ENCODE measurements at places on chromosomes 6 and 20.

DNA sequence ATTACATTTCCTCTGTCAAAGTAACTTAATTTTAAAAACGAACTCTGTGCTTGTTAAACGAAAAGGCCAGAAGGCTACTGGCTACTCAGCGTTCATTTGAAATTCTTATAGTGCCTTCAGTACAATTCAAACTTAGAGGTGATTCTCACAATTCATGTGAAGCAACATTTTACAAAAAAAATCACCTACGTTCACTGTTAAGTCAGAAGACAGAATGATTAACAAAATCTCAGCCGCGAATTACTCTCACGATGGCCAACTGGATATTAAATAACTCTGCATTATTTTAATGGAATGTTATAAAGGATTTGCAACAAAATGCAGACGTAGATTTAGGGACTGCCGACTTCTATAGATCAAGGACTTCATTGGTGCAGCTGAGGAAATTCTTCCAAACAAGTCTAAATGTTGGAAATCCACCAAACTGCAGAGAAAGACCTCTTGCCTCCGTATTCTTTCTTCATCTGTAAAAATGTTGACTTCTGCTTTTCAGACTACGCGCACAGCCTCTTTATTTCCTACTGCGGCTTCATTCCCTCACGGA lies 1.6 kb upstream of the QKI start:
- DNase-seq: no peak

DNA sequence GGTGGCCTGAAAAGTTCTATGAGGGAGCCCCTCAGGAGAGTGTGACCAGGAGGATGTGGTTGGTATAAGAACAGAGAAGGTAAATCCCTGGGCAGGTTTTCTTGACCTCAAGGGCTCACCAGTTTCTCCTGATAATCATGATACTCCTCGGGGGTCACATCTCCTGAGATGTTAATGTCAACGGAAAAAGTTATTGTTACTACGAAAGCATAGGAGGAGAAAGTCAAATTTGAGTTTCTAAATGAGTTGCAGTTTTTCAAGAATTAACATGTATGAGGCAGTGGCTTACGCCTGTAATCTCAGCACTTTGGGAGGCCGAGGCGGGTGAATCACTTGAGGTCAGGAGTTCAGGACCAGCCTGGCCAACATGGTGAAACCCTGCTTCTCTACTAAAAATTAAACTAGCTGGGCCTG lies 23.4 kb downstream of the MGME1 start:
- no peak for DNase-seq

DNA sequence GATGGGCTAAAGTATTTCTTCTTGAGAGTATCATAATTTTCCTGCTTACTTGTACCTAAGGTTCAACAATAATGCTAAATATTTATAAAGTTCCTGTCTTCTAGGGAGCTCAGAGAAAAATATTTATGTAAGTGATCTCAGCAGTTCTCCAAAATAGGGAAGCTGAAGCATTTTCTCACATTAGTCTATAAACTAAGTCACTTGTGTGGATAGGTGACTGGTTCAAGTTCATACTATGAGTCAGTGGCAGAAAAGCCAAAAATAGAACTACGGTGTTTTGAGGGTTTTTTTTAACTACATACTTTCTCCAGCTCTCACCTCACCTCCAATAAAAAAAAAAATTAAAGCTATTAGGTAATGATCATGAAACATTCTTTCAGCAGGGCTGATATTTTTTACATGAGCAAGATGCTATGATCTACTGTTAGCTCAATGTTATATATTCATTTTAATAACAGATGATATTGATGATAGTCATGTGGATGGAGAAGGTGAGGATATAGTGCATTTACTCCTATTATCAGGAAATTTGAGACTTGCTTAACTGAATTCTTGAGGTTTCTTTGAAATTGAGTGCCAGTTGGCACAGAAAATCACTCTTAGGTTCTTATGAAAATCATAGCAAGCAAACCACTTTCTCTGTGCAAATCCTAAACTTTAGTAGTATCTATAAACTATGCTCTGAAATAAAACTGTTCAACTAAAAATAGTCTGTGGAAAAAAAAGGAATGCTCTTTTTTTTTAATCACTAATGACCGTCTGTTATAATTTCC lies 4.1 kb upstream of the MOXD1 start:
- no peak for DNase-seq

- DNase-seq: no peak
Measured at GRCh38 chr6:148134592-148134991, 208.0 kb upstream of the SASH1 start.

DNA sequence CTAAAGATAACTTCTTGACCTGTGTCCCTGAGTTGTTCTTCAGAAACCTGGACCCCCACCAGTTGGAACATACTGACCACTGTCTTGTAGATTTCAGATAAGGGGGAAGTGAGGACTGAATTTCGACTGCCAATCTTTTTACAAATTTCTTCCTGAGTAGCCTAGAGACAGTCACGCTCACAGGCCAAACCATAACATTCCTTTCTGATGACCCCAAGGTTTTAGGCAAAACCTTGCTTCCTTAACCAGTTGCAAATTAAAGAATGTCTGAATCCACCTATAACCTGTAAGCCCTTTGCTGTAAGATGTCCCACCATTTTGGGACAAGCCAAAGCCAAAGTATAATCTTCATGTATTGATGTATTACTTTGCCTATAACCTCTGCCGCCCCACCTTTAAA lies 306.9 kb downstream of the LRFN2 start:
- no peak for DNase-seq

DNA sequence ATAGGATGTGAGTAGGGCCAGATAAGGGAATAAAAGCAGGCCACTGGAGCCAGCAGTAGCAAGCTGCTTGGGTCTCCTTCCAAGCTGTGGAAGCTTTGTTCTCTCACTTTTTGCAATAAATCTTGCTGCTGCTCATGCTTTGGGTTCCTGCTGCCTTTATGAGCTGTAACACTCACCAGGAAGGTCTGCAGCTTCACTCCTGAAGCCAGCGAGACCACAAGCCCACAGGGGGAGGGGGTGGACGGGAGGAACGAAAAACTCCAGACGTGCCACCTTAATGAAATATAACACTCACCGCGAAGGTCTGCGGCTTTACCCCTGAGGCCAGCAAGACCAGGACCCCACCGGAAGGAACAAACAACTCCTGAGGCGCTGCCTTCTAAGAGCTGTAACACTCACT lies 1324.4 kb upstream of the EYS start:
- no peak for DNase-seq

DNA sequence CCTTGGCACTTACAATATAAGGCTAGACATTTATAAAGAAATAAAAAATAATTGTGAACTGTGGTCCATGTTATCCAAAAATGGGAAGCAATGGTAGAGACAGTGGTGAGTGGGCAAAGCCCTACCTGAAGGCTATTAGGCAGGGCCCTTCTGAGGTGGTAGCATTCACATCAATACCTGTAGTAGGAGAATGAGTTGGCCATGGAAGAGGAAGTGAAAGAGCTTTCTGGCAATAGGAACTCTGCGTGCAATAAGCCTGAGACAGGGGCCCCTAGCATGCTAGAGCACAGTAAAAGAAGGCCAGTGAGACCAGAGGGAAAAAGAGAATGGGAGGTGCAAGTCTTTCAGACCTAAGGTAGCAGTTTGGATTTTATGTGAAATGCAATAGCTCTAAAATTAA lies 754.5 kb downstream of the PTPRT start:
- DNase-seq: no peak

- DNase-seq: no peak
Measured at GRCh38 chr20:59004763-59005522, 2.1 kb downstream of the CTSZ start.

DNA sequence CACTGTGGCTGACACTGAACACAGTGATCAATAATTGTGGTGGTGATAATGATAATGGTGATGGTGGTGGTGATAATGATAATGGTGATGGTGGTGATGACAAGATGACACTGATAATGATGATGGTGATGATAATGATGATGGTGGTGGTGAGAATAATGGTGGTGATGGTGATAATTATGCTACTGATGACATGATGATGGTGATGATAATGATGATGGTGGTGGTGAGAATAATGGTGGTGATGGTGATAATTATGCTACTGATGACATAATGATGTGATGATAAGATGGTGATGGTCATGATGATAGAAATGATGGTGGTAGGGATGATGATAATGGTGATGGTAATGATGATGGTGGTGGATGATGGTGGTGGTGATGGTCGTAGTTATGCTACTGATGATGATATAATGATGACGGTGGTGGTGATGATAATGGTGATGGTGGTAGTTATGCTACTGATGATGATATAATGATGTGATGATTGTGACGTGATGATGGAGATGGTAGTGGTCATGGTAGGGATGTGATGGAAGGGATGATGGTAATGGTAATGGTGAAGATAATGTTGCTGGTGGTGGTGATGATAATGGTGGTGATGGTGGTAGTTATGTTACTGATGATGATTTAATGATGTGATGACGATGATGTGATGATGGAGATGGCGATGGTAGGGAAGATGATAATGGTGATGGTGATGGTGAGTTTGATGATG lies 356.5 kb upstream of the CDH4 start:
- no peak for DNase-seq

- no peak for DNase-seq
Measured at GRCh38 chr20:22776369-22776768, 192.0 kb upstream of the FOXA2 start.

GRCh38 chr6:106141441-106142237 lies 55.5 kb downstream of the PRDM1 start:
- no peak for DNase-seq

GRCh38 chr20:62183426-62184142 lies 756 bp downstream of the MTG2 start:
- DNase-seq: no peak

- no peak for DNase-seq
Measured at GRCh38 chr20:22924949-22925612, 110.0 kb upstream of the SSTR4 start.

GRCh38 chr20:25987073-25987927 lies 290.6 kb upstream of the ZNF337 start:
- DNase-seq: peak; percentile 34

DNA sequence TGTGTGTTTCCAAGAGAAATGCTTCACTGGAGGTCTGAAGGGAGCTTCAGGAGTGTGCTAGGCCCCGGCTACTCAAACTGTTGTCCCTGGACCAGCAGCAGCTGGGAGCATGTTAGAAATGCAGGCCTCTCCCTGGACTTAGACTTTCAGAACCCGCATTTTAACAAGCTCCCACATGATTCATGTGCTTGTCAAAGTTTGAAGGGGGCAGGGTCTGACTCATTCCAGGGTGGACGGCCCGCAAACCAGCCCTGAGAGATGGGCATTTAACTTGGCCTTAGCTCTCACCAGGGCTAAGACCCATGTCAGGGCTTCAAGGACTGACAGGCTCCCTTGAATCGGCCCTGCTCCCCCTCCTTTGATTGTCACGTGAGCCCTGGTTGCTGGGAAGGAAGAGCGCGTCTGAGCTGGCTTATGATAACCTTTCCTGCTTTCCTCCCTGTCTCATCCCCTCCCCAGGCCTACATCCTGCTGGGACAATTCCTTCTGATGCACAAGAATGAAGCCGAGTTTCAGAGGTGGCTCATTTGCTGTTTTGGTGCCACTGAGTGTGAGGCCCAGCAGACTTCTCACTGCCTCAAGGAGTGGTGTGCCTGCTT lies 35.5 kb downstream of the BANF2 start:
- no peak for DNase-seq

- DNase-seq: no peak
Measured at GRCh38 chr6:28941684-28942448, 18.1 kb upstream of the TRIM27 start.

DNA sequence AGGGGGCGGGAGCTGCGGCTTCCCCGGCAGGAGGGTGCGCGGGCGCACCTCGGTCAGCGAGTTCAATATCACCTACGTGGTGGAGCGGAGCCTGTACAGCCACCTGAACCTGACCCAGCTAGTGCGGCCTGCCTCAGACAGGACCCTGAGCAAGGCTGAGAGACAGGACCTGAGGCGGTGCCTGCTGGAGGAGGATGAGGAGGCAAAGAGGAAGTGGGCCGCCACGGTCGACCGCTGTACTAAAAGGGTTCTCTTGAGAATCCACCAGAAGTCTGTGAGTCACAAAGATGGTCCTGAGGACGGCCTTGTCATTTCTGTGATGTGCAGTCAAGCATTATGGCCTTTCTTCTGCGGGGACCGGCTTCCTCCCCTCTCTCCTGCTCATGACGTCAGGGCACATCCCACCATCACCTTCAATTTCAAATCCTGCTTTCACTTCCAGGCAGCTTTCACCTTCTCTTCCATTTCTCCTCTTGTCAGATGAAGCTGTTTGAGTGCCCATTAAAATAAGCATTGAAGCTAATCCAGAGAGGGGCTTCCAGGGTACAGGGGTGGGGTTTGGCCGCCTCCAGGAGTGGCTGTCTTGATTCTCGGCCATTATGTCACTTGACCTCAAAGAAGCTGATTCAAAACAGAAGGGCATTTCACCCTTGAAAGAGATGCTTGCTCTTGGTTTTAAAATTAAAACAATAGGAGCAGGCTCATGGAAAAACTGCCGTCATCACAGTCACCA lies 177.6 kb downstream of the SASH1 start:
- DNase-seq: no peak

GRCh38 chr6:90993770-90994169 lies 406.9 kb upstream of the MAP3K7 start:
- no peak for DNase-seq

GRCh38 chr20:50193836-50194421 lies 3.3 kb downstream of the CEBPB start:
- no peak for DNase-seq

- DNase-seq: no peak
Measured at GRCh38 chr20:1942486-1943274, 47.5 kb downstream of the SIRPA start.

DNA sequence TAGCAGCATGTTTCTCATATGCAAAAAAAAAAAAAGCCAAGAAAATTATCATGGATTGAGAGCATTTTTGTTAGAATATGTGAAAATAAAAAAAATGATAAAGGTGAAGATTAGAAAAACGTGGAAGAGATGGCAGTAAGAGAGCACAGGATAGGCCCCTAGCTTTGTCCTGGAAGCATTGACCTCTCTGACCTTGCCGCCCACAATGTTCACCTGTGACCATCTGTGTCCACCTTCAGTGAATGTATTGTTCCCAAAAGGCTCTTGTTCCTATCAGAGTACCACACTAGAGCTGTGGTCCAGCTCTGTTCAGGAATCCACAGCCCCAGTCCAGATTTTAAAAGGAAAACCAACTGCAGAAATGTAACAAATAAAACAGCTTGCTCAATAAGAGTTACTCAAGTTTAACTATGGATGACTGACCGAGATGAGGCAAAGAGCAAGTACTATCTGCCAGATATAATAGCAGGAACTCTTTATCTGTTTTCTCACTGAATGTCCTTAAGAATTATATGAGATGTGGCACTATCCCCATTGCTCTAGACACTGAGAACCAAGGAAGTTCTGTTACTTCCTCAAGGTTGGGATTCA lies 287.7 kb upstream of the STXBP5 start:
- no peak for DNase-seq

GRCh38 chr6:117483004-117483644 lies 650 bp downstream of the DCBLD1 start:
- peak; percentile 63 for DNase-seq

GRCh38 chr6:25176466-25176865 lies 102.7 kb upstream of the CARMIL1 start:
- DNase-seq: no peak

- DNase-seq: no peak
Measured at GRCh38 chr20:48808382-48809034, 19.3 kb downstream of the PREX1 start.

- no peak for DNase-seq
Measured at GRCh38 chr6:69542494-69542893, 254.3 kb downstream of the LMBRD1 start.

GRCh38 chr6:713351-713750 lies 20.4 kb upstream of the EXOC2 start:
- no peak for DNase-seq

- DNase-seq: no peak
Measured at GRCh38 chr20:39069976-39070375, 107.8 kb downstream of the DHX35 start.
